ENCODE measurements at places on chromosomes 2 and 18.

GRCh38 chr2:2762913-2763312, 431.8 kb upstream of the MYT1L start:
- DNase-seq = peak; percentile 53

GRCh38 chr2:62972601-62973000, 78.0 kb upstream of the OTX1 start:
- no peak for DNase-seq

GRCh38 chr2:240399419-240400324, 35.8 kb upstream of the GPC1 start:
- DNase-seq = no peak

GRCh38 chr2:118593257-118593656, 254.2 kb downstream of the EN1 start:
- no peak for DNase-seq

DNA sequence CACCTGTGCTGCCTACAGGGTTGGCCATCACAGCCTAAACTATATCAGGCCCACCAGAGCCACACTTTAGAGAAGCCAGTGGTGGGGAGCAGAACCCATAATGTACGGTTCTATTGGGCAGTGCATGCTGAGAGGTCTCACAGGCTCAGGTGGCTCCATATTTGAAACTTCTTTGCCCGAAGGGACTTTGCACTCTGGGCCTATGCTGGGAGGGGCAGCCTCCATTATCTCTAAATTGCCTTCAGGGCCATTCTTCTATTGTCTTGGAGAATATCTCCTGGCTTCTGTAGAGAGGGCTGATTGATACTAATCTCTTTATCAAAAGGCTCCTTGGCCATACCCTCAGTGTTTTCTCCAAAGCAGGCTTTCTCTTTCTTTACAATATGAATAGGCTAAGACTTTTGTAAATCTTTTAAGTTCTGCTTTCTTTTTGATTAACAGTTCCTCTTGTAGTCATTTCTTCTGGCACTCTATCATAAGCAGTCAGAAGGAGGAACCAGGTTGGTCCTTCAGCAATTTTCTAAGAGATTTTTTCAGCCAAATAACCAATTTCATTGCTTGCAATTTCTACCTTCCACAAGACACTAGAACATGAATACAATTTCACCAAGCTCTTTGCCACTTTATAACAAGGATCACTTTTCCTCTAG, 44.5 kb downstream of the RPE start:
- DNase-seq = no peak

DNA sequence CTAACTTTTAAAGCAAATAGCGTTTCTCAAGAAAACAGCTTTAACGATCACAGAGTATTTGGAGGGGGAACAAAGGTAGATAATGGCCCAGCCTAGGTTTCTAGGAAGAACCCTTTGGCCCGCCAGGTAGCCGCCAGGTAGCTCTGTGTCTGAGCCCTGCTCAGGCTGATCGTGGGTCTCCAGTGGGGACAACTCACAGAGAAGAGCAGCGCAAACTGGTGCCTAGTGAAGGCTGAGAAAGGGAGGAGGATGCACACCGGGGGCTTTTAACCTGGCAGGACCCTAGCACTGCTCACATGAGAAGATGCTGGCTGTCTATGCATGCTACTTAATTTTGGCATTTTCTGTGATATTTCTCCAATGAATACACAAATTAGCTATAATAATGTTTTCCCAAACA, 5.8 kb downstream of the NGEF start:
- peak; percentile 3 for DNase-seq

DNA sequence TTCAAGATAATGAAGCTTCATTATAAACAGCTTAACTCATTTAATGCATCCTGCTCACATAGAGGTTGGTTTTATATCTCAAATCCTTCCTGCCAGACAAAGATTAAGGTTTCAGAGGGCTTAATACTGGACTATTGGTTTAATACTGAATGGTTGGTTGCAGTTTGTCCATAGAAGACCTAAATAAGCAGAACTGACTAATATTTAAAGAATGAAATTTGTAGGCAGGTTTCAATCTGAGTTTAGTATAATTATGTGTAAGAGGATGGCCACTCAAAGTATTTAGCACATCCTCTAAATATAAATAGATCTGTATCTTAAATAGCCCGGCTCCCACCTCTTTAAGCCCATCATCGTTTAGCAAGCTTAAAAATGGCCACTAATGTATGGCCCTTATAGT, 92.5 kb downstream of the EPB41L5 start:
- DNase-seq = no peak

DNA sequence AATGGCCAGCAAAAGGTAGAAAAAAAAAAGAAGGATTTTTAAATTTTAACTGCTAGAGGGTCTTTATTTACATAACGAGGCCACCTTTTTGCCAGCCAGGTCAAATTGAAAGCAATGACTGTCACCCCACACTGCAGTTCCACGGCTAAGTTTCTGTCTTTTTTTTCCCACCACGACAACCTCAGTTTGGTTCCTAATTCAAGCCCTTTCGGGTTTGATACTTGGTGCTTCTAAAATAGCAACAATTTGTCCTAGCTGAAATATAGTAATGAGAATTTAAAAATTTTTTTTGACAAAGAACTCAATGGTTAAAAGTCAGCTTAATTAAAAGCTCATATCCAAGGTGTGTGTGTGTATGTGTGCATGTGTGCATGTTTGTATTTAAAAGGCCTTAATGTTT, 16.4 kb upstream of the NMS start:
- no peak for DNase-seq

- DNase-seq = no peak
Measured at GRCh38 chr2:237731663-237732062, 66.9 kb upstream of the RBM44 start.

DNA sequence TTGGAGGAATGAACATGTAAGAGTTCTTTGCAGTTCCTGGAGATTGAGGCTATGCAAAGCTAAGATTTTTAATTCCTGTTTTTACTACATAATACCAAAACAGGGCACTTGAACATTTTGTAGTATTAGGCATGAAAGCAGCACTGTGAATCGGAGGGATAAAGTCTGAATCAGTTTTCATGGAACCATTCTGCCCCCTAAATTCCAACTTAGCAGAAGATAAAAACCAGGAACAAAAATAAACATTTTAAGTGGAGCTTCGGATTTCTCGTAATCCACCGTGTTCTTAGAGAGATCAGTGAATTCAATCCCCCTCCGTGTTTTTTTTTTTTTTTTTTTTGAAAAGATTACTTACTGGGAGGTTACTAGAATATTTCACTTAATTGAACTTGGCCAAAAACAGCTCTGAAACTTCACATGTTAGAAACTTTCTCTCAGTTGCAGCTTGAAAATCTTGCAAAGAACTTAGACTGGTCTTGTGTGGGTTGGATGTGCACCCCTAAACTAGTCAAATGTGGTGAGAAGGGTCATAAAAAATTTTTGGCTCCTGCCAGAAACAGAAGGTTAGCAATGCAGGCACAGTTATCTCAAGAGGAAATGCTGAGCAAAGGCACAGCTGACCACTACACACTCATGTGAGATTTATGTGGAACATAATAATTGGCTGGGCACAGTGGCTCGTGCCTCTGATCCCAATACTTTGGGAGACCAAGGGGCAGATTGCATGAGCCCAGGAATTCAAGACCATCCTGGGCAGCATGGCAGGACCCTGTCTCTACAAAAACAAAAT, 145.4 kb upstream of the RNF152 start:
- no peak for DNase-seq

- no peak for DNase-seq
Measured at GRCh38 chr18:58148954-58149471, 105.0 kb downstream of the NEDD4L start.

DNA sequence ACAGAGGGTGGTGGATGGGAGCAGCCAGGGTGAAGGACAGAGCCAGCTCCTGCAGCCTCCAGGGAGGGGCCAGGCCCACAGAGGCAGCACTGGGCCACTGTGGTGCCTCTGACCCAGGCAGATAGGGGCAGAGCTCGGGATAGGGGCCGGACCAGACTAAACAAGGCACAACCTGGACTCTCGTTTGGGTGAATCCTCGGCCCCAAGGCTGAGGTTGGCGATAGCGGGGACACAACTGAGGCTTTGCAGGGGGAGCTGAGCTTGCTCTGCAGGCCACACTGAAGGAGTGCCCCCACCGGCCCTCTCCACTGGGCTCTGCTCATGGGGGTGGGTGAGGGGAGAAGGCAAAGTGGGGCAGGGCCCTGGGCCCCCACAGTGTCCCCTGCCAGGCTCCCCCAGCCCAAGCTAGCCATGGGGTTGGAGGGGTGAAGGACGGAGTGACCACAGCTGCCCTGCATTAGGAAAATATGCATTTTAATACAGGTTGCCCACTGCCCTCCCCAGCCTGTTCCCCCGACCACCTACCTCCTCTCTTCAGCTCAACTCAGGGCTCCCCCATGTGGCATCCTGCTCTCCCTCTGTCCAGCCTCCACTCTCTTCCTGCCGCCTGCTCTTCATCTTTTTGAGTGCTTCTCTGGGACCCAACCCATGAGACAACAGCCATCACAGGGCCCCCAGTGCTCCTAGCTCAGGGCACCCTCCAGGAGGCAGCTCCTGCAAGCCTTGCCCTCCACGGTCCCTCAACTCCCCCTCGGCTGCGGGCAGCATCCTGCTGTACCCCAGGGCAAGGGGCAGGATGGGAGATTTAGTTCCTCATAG, 152.8 kb downstream of the INHBB start:
- no peak for DNase-seq

- DNase-seq = no peak
Measured at GRCh38 chr2:228556717-228557116, 375.2 kb upstream of the SPHKAP start.

DNA sequence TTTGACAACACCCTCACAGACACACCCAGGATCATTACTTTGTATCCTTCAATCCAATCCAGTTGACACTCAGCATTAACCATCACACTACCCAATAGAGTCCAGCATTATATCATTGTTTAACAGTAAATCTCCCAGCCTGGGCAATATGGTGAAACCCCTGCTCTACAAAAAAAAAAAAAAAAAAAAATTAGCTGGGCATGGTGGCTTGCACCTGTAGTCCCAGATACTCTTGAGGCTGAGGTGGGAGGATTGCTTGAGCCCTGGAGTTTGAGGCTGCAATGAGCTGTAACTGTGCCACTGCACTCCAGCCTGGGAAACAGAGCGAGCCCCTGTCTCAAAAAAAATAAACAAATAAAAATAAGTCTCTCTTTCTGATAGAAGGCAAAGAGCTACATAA, 304.0 kb downstream of the STK39 start:
- DNase-seq = no peak

- no peak for DNase-seq
Measured at GRCh38 chr2:136351684-136352083, 233.7 kb upstream of the CXCR4 start.

DNA sequence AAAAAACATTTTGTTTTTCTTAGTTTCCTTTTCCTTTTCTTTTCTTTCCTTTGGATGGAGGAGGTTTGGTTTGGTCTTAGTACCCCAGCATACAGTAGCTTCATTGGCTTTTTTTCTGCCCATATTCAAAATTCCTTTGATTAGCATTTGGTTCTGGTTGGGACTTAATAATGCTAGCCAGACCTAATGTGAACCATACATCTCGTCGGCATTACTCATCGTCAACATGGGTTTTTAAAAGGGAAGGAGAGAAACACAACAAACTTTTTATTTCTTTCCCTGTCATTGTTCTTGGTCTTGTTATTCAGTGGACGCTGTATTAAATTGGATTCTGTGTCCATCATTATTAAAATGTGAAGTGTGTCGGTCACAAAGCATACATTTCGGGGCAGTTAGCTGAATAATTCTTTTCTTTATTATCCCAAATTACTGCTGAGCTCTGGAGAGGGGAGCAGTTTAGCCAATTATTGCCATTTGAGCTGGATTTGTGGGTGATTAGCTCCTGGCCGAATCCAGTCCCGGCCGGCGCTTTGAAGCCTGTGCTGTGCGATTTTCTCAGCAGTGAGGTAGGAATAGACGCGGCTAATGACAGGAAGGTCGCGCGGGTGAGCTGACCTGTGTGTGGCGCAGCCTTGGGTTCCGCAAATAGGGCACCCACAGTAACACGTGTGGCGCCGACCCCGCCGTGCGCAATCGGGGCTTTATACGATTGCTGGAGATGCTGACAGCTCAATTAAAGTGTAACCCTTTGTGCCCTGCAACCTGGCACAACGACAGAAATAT, 303.3 kb downstream of the GBX2 start:
- no peak for DNase-seq

DNA sequence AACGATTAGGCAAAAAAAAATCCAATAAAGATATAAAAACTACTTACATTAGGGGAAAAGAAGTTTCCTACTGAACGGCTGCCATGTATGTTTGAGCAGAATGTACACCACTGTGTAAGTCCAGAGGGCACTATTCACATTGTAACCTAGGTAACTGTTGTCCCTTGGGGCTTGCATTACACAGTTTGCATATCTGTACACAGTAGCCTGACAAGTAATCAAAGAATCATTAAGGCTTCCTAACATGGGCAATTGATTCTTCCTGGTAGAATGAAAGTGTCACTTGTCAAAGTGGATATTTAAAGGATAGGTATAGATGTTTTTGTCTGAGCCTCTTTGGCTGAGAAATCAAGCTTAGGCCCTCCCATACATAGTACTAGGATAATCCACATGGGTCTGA, 39.1 kb downstream of the PLEK start:
- DNase-seq = no peak

GRCh38 chr18:37161491-37161890, 332.6 kb downstream of the KIAA1328 start:
- DNase-seq = no peak

GRCh38 chr2:140108706-140109475, 1328.7 kb upstream of the NXPH2 start:
- no peak for DNase-seq

- DNase-seq = no peak
Measured at GRCh38 chr18:48172226-48173006, 236.8 kb downstream of the ZBTB7C start.

DNA sequence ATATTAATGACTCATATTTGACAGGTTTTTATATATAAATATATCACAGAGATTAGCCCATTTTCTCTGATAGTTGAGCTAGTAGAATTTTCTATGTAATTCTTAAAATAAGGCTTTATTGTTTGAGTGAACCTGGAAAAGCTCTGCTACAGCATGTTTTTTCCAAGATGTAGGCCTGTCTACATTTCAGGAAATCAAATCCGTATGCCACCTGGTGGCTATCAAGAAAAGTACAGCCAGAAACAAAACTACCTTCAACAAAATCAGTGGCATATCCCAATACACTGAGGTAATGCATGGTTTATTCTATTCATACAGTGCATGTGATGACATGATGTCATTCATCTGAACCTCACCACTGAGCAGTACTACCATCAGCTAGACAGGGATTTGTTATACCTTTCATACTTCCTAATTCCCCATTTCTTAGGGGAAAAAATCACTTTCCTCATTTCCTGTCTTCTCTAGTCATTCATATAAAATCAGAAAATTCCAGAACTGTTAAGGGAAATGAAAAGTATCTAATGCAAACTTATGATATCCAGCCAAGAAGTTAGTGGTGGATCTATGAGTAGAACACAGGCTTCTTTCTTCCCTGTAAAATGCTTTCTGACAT, 310.4 kb upstream of the SYT4 start:
- no peak for DNase-seq

- no peak for DNase-seq
Measured at GRCh38 chr2:15756882-15757819, 165.5 kb downstream of the DDX1 start.

- DNase-seq = no peak
Measured at GRCh38 chr18:1648712-1649111, 744.0 kb downstream of the ADCYAP1 start.
